ENCODE measurements at places on chromosomes 11 and 22.

- DNase-seq: no peak
Observed at GRCh38 chr11:44186321-44186930, 90.9 kb downstream of the EXT2 start.

GRCh38 chr11:24267014-24267413 lies 229.8 kb upstream of the LUZP2 start:
- DNase-seq: no peak

- DNase-seq: no peak
Observed at GRCh38 chr22:36430863-36431262, 43.1 kb upstream of the MYH9 start.

- DNase-seq: no peak
Observed at GRCh38 chr11:10371926-10372641, 67.2 kb downstream of the ADM start.

GRCh38 chr11:83303316-83303715 lies 17.1 kb upstream of the CCDC90B start:
- no peak for DNase-seq

GRCh38 chr11:69385832-69386427 lies 92.0 kb downstream of the MYEOV start:
- DNase-seq: no peak

- no peak for DNase-seq
Observed at GRCh38 chr11:72081821-72082453, 1.3 kb downstream of the LRRC51 start.
